ENCODE measurements at places on chromosomes 7 and 10.

- no peak for DNase-seq
These were observed 52.6 kb downstream of the GNAI1 start for GRCh38 chr7:80187279-80187678.

DNA sequence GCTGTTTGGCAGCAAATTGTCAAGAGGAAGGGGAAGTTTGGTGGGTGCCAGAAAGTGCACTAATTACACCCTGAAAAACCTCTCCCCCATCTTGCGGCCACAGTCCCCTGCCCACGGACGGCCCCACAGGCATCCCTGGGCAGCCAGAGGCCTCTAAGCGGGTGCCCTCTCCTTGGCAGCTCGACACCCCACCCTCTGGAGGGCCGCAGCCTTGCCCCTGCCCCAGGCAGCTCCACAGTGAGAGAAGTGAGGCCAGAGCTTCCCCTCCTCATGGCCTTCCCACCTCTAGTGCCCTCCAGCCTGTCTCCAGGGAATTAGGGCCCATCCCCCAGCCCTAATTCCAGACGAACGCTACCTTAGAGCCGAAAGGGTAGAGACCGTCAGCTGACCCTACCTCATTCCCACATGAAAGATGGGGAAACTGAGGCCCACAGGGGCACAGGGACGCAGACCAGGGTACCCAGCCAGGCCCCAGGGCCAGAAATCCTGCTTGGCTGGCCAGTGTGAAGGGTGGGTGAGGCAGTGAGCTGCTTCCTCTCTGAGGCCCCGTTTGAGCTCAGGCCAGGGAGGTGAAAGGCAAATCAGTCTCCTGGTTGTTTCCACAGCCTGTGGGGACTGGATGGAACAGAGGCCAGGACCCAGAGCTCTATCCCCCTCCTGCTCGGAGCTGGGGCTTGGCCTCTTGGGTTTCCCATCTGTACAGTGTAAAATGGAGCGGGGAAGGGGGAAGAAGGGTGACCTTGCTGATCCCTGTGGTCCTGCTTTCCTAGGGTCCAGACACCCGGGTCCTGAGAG lies 10.0 kb downstream of the ZCCHC24 start:
- no peak for DNase-seq

GRCh38 chr10:67837541-67838314 lies at the start of gene DNAJC12:
Gene DNAJC12, minus strand, starts transcription at chr10:67838188. Its CDS starts 177 bp downstream, at chr10:67838011.
- DNase-seq = peak; percentile 67

DNA sequence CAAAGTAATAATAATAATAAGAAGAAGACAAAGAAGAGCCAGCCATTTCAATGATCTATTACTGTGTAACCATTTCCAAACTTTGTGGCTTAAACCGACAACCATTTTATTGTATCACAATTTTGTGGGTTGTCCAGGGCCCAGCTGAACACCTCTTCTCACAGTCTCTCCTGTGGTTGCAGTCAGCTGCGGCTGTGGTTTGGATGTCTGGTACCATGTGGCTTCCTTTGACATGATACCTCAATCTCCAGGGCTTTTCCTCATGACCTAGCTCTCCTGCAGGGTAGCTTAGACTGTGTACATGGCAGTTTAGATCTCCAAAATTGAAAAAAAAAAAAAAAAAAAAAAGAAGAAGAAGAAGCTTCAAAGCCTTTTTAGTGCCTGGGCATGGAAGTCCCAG lies 72.6 kb upstream of the NFKB2 start:
- DNase-seq = no peak

DNA sequence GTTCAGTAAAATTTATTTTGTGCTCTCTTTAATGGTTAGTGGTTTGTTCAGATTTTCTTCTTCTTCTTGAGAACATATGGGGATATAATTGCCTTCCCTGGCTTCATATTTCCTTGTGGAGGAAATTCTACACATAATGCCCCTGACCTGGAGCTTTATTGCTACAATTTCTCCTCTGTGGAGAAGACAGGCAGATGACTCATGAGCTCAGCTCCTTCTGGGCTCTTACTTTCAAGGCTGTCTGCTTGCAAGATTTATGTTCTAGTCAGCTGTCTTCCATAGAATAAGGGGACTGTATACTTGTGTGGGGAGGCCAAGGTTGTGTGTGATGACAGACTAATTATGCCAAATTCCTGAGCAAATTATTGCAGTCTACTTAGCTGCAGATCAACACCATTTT lies 1.6 kb downstream of the LRRD1 start:
- DNase-seq = no peak

DNA sequence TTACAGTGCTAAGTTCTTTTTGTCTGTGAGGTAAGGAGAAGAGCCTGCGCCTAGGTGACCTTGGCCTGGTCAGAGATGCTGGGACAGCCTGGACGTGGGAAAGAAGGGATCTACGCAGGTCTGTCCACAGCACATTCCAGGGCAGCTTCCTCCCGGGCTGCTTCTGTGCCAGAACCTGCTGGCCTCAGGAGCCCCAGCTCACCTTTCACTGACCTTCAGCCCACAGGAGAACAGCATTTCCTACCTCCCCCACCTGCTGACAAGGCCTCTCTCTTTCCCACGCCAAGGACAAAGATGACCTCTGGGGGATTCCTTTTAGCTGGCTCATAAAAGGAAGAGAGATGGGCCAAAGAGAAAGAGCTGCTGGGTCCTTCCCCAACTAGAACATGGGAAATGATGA lies 260.6 kb downstream of the KCNMA1 start:
- no peak for DNase-seq

- DNase-seq = no peak
These were observed 42.8 kb downstream of the HSPA12A start for GRCh38 chr10:116699471-116700150.

GRCh38 chr10:34627331-34627730 lies 187.8 kb downstream of the PARD3 start:
- no peak for DNase-seq

GRCh38 chr7:16945372-16945771 lies 63.6 kb upstream of the AGR3 start:
- DNase-seq = no peak

GRCh38 chr10:114043532-114044246 lies at the start of gene ADRB1:
Gene ADRB1, plus strand, starts transcription at chr10:114043866. Its CDS starts 267 bp downstream, at chr10:114044133.
- peak; percentile 2 for DNase-seq

DNA sequence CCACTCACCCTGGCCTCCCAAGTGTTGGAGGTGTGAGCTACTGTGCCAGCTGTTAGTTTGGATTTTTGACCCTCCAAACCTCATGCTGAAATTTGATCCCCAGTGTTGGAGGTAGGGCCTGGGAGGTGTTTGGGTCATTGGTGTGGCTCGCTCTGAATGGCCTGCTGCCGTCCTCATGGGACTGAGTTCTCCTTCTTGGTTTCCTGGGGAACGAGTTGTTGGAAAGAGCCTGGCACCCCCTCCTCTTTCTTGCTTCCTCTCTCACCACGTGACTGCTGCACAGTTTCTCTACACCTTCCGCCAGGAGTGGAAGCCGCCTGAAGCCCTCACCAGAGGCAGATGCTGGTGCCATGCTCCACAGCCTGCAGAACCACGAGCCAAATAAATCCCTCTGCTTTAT lies 253.5 kb downstream of the PHTF2 start:
- no peak for DNase-seq

DNA sequence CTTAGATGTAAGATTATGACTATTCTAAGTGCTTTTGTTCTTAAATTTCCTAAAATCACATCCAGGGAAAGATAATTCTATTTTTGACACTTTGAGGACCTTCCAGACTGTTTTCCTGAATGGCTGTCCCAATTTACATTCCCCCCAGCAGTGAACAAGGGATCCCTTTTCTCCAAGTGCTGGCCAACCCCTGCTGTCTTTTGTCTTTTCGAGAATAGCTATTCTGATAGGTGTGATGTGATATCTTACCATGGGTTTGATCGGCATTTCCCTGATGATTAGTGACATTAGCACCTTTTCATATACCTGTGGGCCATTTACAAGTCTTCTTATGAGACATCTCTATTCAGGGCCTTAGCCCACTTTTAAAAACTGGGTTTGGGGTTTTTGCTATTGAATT lies 526.7 kb upstream of the FZD8 start:
- no peak for DNase-seq

DNA sequence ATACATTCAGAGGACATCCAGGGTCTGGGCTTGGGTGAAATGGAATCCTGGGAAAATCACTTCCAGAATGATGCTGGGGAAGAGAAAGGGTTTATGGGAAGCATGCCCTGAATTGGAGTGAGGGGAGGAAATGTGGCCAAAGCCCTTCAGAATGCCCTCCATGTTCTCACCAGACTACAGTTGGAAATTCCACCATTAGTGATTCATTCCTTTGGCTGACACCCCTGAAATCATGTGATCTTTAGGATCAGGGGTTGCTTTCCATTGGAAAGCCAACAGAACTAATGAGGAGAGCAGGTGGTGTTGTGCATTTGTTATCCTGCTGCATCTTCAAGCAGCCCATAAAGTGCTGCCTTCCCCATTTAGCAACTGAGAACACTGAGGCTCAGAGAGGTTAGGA lies 20.8 kb upstream of the RADIL start:
- DNase-seq = no peak

GRCh38 chr10:93039721-93040120 lies 20.9 kb upstream of the CYP26C1 start:
- no peak for DNase-seq

GRCh38 chr7:136148920-136149319 lies 171.8 kb upstream of the MTPN start:
- no peak for DNase-seq

GRCh38 chr10:132564690-132565089 lies 27.1 kb downstream of the INPP5A start:
- no peak for DNase-seq

DNA sequence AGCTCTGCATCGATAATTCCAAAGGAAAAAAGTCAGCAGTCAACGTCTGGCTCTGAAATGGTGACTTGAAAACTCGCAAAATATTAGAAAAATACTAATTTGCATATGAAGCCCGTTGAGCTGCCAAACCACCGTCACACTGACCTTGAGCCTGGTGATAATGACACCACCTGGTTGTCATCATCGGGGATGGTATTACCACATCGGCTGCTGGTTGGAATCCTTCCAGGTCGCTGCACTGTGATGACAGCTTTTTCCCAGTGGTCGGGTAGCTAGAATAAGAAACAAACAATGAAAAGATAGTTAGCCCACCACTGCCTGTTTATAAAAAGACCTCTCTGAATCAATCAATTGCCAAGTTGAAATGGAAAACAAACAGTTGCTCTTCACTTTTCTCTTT lies 41.6 kb downstream of the LAMB1 start:
- no peak for DNase-seq

DNA sequence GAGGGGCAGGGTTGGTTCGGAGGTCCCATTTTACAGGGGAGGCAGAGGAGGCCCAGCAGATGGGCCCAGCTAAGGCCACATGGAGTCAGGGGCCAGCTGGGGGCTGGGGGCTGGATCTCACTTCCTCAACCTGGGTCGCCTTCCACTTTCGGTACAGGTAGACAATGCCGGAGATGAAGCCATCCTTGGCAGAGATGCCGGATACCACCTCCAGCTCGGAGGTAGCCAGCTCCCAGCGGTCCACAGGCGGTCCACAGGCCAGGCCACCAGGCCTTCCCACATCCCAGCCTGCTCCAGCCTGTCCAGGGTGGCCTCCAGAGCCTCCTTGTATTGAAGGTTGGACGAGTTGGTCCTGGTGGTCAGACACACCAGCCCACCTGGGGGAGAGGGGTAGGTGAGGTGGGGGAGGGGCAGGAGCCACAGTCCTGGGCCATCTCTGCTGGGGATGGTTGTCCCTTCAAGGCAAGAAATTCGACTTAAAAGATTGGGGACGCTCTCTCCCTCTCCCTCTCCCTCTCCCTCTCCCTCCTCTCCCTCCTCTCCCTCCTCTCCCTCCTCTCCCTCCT lies 3.9 kb downstream of the CLDN4 start:
- DNase-seq = no peak

GRCh38 chr7:148535217-148535616 lies 55.3 kb upstream of the C7orf33 start:
- DNase-seq = no peak
